HT1080 (cell line): ENCODE measurements at places on chromosomes 7 and 10.

DNA sequence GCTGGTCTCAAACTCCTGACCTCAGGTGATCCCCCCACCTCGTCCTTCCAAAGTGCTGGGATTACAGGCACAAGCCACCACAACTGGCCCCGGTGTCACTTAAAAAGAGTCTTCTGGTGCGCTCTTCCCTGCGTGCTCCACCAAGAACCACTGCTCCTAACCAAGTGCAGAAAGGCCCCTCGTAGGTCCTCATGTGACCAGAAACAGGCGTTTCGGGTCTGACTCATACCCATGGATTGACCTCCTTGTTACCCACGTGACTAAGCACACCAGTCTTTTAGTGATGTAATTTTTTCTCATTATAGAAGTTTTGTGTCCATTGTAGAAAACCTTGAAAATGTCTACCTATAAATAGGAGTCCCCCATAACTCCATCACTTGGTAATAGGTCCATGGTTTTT lies 13.9 kb downstream of the FKBP6 start:
- peak; percentile 68 for DNase-seq

DNA sequence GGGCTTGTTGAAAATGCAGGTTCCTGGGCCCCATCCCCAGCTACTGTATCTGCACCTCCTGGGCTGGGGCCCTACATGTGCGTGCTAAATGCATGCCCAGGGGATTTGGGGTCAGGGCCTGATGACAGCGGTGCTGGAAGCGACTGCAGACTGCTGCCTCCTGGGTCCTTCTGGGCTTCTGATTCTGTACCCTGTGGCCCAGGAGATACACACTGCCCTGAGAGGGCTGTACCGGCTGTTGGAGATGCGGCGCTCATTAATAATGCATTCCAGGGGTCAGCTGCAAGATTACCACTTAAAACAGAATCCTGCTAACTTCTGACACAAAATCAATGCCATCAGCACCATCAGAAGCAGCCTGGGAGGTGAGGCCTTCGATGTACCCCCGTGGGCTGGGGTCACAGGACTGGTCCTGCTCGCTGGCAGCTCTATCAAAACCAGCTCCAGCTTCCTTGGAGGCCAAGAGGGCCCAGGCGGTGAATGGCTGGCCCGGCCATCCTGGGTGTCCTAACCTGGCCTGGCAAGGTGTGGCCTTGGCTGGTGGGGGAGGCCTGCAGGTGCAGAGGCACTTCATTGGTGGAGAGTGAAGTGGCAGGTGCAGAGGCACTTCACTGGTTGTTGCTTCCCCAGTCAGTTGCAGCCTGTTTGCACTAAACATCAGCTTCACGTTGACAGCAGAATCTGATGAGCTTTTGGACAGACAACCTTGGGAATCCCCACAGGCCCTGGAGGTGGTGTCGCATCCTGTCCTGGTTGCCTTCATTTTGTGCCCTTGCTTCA lies 79.2 kb downstream of the GLRX3 start:
- no peak for DNase-seq

DNA sequence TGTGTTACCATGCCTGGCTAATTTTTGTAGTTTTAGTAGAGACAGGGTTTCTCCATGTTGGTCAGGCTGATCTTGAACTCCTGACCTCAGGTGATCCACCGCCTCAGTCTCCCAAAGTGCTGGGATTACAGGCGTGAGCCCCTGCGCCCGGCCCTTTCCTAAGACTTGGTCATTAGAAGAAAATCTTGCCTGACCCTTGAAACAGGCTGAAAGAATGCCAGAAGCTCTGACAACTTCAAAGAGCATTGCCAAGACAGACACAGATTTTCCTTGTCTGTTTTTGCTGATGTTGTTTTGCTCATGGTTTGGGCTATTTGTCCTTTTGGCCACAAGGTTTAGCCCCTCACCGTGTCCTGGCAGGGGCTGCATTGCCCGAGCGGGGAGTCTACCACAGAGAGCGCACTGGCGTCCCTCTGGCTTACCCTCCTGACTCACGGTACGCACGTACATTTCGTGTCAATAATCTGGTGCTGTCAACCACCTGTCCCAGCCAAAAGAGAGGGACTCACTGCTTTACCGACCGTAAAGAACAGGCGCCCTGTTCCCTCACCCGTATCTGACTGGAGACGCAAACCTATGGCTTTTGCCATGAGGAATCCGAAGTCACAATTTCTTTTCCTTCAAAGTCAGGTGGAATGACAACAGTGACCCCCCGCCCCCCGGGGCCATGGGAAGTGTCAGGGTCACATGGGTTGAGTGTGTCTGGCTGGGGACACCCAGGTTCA lies 10.1 kb upstream of the INPP5A start:
- no peak for DNase-seq

- DNase-seq = no peak
These were observed 341.6 kb downstream of the PLXNA4 start for GRCh38 chr7:132234711-132235110.

DNA sequence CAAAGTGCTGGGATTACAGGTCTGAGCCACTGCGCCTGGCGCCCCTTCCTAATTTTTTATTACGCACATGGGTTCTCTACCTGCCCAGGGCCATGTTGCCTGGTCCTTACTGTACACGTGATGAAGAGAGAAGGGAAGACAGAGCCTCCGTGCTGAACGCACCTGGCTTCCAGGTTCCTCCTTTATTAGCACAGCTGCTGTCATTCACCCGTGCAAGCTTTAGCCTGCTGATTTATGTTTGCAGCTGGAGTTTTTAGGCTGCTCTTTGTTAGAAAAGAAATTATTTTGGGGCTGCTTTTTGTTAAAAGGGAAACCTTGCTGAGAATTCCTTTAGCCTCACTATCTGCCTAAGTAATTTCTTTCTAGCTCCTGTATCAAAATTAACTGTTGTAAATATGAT lies 417.0 kb downstream of the CALN1 start:
- no peak for DNase-seq

GRCh38 chr10:58797356-58797755 lies 284.7 kb downstream of the BICC1 start:
- DNase-seq = peak; percentile 29
